ENCODE measurements at places on chromosomes 3 and 15.

GRCh38 chr15:51775967-51776816 is 24.8 kb downstream of the TMOD2 start:
- DNase-seq, result no peak

DNA sequence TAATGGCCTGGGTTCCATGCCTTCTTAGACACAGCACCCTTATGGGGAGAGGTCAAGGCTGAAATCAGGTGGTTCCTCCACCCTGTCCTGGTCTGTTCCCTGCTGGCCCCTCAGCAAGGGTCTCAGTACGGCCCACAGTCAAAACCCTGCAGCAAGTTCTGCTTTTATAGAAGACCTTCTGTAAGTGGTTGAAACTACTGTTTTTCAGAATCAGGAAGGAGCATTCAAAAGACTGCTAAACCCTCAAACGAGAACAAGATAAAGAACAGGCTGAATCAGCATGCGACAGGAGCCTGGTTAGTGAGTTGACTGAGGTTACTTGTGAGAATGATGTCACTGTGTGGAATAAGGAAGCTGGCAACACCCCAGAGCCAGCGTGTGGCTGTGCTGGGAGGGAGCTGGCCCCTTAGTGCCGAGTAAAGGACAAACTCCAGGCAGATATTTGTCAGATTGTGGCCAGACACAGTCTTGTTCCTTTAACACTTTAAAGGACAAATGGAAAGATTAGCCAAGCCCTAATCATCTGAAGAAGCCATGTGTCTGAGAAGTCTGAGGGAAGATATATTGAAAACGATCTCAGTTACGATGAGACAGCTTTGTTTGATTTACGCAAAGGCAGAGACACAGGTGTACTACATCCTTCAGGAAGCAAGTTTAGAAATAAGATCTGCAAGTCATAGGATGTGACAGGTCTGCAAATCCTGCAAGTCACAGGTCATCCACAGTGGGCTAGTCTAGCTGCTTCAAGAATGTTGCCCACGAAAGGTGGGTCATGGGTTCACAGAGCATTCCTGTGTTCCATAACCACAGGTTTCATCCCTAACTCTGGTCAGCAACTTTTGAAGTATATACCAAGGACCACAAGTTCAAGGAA is 54.0 kb downstream of the B3GNT5 start:
- no peak for DNase-seq

DNA sequence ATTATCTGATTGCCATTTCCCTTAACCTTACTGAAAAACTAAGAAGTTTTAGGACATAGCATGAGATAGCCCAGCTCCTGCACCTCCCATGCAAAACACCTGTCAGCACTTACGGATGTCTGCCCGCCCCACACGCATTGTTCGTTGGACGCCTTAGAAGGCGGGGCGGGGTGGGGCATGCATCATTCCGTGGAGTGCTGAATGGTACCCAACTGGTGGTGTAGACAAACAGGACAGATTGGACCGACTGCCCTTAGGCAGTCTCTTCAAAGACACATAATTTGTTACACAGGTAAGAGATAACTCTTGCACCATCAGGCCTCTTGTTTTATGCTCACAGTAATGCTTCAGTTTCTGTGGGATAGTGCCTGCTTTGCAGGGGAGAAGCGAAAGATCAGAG is 93.8 kb downstream of the SMAD6 start:
- no peak for DNase-seq

- DNase-seq, result no peak
Observed at GRCh38 chr3:108312656-108313055, 16.3 kb downstream of the HHLA2 start.

Measured in AG09319 (cell line).